Fibroblast of skin of abdomen (primary cell): ENCODE measurements at places on chromosomes 7 and 10.

GRCh38 chr7:16368885-16369284, 52.5 kb downstream of the CRPPA start:
- DNase-seq, result no peak

DNA sequence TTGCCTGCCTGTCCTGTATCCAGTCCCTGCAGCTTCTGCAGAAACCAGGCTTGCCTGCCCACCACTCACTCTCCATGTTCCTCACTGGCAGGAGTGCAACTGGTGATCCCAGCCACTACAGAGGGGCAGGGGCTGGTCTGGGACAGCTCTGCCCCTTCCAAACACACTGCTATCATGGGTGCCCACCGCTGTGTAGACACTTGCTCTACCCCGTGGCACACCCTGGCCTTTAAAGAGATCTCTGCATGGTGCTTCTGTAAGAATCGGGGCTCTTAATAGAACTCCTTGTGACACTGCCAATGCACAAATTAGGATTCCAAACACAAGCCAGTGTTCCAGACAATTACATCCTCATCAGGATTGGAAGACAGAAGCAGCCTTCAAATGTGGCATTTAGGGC, 41.7 kb downstream of the C10orf90 start:
- DNase-seq, result no peak

GRCh38 chr10:30811276-30812017, 181.9 kb upstream of the LYZL2 start:
- DNase-seq, result no peak

DNA sequence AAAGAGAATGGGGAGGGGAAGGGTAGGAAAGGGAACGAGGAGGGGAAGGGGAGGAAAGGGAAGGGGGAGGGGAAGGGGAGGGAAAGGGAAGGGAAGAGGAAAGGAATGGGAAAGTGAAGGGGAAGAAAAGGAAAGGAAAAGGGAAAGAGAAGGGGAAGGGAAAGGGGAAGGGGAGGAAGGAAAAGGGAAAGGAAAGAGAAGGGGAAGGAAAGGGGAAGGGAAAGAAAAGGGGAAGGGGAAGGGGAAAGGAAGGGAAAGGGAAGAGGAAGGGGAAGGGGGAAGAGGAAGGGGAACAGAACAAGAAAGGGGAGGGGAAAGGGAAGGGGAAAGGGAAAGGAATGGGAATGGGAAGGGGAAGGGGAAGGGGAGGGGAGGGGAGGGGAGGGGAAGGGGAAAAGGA, 352.1 kb downstream of the PARD3 start:
- DNase-seq, result no peak

- no peak for DNase-seq
These were observed 390.0 kb downstream of the TNS3 start for GRCh38 chr7:47191876-47192291.

GRCh38 chr10:3393958-3394357, 221.4 kb upstream of the PITRM1 start:
- peak; percentile 25 for DNase-seq

DNA sequence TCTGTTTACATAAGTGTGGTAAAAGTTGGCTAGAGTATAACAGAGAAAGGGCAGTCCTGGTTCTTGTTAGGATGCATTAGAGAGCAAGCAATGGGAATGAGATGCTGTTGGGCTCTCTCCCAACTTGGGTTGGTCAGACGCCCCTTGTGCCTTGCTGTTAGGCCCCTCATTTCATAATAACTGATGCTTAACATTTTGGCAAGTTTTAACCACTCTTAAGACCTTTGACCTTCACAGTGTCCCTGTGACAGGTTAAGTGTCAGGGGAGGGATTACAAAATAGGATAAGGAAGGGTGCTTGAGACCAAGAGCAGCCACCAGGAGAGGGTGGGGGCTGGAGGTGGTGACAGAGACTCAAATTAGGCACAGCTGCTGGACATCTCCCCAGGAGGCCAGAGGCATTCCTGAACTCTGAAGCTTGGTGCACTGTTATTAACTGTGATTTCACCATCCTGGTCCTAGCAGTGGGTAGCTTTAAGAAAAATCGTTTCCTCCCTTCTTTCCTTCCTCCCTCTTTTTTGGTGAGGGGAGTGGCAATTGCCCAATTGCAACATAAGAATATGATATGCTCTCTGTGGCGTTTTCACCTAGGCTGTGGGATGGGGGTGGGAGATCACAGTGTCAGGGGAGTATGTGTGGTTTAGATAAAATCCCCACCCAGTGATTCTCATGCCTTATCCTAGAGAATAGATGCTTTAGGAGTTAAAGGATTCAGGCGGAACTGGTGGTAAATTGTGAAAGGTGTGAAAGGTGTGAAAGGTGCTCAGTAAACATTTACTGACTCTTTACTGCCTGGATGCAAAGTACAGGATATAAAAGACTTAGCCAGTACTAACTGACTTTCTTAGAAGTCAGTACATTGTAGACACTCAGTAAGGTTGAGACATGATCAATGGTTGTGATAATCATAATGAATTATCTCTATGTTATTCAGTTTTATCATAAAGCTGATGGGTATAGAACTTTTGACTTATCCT, 270.5 kb downstream of the BICC1 start:
- peak; percentile 78 for DNase-seq

- no peak for DNase-seq
These were observed 5.3 kb upstream of the KLF6 start for GRCh38 chr10:3790272-3790671.

- no peak for DNase-seq
These were observed 62.7 kb downstream of the VTI1A start for GRCh38 chr10:112509558-112510291.

DNA sequence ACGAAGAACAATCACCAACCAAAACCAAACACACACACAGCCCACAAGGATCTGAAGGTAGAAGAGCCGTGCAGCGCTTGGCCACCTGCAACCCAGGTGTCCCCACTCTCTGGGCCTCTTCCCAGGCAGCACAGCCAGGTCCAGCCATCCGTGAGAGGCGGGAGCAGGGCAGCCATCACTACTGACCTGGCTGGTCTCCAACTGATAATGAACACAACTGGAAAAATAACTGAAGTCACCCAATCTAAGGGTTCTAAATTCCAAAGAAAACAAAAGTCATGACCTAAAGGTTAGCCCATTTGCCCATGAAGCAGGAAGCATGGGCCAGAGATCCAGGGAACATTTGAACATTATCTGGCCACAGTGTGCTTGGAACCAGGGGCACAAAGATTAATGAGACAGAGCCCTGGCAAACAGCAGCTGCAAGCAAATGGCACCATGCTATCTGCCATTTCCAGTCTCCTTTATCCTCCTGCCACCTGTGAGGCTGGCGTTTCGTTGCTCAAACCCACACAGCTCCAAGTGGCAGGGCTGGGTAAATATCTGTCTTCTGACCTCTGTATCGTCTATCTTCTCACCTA, 207.9 kb downstream of the TNS3 start:
- DNase-seq, result no peak

DNA sequence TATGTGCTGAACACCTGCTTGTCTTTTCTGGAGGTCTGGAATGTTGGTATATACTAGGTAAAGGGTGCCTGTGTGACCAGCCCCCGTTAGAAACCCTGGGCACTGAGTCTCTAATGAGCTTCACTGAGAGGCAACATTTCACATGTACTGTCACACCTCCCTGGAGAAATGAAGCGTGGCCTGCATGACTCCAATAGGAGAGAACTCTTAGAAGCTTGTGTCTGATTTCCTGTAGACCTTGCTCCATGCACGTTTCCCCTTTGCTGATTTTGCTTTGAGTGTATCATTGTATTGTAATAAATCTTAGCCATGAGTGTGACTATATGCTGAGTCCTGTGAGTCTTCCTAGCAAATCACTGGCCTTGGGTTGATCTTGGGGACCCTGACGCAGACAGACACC, 82.8 kb downstream of the PPP1R3C start:
- no peak for DNase-seq

- DNase-seq, result peak; percentile 92
These were observed 31.5 kb downstream of the CREB3L2 start for GRCh38 chr7:137970253-137970975.

GRCh38 chr7:75905785-75906604, 9.0 kb upstream of the POR start:
- peak; percentile 36 for DNase-seq

DNA sequence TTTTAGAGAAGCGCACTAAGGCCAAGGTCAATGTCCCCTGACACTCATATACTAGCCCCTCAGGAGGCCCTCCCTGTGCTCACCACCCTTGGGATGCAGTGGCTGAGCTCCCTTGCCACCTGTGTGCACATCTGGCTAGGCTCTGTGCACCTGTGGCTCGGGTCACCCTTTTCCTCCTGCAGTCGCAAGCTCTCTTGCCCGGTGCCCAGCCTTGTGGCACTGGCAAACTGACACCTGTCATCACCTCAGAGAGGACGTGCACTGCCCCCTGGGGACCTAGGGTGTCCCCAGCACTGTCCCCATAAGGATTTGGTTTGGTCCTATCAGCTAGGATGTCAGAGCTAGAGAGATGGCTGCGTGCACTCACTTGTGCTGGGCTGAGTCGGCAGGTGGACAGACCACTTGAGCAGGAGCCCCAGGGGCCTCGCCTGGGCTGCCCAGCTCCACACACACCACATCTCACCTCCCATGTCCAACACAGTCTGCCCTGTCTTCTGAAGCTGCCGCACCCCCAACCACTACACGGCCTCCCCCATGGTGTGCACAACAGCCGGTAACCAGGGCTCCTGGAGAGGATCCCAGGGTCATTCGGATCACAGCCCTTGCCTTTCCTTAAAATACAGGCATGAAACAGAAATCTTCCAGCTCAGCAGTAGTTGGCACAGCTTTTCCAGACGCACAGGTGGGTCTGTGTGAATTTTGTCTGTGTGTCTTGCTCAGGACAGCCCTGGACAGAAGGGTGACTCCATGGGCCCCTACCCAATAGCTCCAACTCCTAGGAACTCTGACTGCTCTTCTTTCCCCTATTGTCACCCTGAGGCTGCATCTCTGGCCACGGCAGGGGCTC, 111.0 kb downstream of the GRID1 start:
- no peak for DNase-seq

- DNase-seq, result no peak
These were observed 97.7 kb downstream of the TMEM130 start for GRCh38 chr7:98771941-98772603.

DNA sequence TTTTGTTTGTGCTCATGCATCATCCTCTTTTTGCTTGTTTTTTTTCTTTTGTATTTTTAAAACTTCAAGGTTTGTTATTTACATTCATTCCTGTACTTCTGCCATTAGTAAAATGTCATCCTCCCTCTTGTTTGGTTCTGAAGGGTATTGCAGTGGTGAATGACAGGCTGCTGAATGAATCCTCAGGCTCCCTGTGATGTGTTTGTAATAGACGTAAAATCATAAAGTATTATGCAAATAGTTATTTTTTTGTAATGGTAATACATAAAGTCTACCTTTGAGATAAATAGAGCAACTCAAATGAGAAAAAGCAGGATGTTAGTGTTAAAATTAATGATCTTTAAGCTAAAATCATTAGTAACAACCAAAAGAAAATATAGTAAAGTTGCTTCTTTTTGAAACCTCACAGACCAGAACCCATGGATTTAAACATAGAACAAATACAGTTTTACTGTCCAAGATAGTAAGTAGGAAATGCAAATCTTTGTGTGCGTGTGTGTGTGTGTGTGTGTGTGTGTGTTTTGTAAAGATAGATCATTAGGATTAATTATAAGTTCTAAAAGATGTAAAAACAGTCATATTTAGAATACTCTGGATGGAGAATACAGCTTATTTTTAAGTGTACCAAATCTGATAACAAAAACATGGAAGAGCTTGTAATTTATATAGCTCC, 4.5 kb downstream of the GLCCI1 start:
- no peak for DNase-seq

GRCh38 chr10:24722676-24723385, 856 bp downstream of the ARHGAP21 start:
- peak; percentile 60 for DNase-seq

GRCh38 chr7:36796850-36797536, 72.7 kb upstream of the AOAH start:
- no peak for DNase-seq

- DNase-seq, result peak; percentile 59
These were observed 6.0 kb downstream of the MBLAC1 start for GRCh38 chr7:100132697-100133151.

- no peak for DNase-seq
These were observed 747.9 kb upstream of the COBL start for GRCh38 chr7:52064493-52064892.

DNA sequence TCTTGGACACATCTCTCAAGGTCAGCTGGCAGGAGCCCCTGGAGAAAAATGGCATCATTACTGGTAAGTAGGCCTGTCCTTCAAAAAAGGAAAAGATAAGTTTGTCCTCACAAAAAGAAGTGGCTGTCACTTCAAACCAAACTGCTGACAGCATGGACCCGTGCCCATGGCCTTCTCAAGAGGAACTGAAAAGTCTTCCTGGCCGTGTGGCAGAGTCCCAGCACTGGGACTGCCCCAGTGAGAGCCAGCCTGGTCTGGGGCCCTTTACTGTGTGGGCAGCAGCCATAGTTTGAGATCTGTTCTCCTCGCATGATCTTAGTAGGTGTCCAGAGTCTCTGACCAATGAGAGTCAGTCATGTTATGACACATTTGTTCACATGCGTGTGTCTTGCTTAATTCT, 614.2 kb upstream of the FOXK1 start:
- DNase-seq, result no peak

- no peak for DNase-seq
These were observed 195.2 kb downstream of the TMEM26 start for GRCh38 chr10:61257956-61258496.

DNA sequence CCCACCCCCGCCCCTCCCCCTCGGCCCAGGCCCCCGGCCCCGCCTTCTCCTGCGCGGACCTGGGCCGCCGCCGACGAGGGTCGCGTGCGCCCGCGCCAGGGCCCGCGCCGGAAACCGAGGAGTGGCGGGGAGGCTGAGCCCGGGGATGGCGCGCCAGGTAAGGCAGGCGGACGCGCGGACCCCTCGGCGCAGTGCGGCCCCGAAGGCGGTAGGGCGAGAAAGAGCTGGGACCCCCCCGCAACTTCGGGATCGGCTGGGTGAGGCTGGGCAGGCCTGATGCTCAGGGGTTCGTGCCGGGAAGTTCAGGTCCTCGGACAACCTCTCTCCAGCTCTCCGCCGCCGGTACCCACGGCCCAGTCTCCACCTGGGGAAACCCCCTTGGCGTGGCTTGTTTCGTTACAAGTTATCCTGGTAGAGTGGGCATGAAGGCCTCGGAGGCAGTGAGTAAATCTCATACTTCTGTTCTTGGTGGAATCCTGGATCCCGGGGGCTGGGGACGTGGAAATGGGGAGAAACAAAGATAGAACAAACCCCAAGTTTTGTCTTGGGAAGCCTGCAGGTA, 58.4 kb downstream of the ZNF467 start:
- no peak for DNase-seq

DNA sequence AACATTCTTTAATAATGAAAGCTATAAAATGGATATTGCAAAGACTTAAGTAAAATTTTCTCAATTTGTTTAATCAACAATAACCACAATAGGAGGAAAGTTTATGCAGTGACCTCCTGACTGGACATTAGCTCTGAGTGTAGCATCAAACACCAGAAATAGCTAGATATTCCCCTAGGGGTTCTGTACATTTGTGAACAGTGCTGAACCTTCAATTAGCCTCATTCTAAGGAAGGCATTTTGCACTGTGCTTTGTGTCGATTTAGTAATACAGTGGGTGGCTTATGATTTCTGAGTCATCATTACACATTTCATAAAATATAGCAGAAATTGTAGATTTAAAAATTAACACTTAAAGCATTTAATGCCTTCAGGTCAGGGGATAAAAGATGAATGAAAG, 367.3 kb upstream of the PCDH15 start:
- no peak for DNase-seq
